Renal cortex interstitium (tissue), 15 donors: ENCODE measurements at places on chromosomes 13 and 19.

- DNase-seq = no peak
These were observed 591 bp downstream of the DOHH start for GRCh38 chr19:3499738-3500428.

DNA sequence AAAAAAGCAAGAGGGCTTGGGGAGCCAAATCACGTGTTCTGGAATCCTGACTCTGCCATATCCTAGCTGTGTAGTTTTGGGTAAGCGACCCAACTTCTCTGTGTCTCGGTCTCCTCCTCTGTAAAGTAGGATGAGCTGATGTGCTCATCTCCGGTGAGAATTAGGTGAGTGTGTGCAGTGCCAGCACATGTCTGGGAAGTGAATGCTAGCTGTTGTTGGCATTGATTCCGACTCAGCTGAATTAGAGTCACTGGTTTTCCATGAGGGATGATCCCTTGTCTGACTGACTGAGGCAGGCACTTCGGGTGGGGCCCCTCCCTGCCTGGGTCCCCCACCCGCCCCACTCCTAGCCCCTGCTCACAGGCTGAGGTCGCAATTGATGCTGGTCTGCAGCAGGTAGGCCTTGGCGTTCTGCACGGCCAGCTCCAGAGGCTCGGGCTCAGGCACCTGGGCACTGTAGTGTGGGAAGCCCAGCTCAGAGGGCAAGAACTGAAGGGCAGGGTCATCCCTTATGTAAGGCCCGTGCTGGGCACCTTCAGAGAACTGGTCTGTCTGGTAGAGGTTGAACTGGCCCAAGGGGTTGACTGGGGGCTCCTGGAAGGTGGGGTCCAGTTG lies 835 bp downstream of the RSPH6A start:
- DNase-seq = no peak

- DNase-seq = no peak
These were observed 4.9 kb upstream of the ZC3H13 start for GRCh38 chr13:46057256-46058015.

GRCh38 chr19:32971012-32971595 lies 654 bp downstream of the CEP89 start:
- no peak for DNase-seq

- DNase-seq = peak; percentile 75
These were observed 4.8 kb upstream of the ZNF253 start for GRCh38 chr19:19860756-19861390.

DNA sequence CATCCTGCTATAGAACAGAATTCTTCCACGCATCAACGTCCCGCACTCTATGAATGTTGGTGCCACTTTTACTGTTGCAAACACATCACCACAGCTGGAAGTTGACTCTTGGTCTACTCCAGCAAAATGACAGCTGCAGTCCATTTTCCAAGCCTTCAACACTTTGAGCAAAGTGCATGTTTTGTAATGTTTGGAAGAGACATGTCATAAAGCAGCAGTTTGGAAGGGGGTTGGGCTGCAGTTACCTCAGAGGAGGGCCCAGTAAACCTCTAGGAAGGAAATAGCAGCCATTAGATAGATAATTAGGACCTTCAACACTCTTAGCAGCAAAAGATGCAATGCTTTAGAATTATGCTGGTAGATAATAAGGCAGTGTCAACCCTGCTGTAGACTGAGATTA lies 323.6 kb downstream of the TDRD3 start:
- DNase-seq = no peak

GRCh38 chr19:3061182-3062161 lies 823 bp downstream of the TLE5 start:
- no peak for DNase-seq

DNA sequence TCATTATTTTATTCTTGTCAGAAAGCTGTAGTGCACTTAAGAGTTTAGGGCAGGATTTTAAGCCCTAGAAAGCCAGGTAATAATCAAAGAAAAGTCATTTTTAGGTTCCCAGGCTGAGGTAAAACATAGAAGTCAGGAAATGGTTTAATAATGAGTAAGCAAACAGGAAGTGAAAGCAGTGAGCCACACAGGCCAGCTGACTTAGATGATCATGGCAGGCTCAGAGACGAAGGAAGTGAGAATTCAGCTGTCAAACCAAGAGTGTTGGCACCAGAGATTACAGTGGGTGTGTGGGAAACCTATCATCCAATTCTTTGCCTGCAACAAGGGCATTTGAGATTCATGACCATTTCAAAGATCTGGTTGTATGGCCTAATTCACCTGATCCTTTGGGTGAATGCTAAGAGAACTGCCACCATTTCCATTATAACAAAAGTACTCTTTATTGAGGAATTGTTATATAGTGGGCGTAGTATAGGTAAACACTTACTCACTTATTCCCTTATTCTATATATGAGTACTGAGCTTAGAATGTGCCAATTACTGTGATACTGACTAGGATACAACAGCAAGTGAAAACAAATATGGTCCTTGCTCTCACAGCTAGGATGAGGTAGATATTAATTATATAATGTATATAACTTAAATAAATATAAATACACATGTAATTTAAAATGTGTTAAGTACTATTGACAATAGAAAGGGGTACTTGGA lies 103.7 kb upstream of the EDNRB start:
- no peak for DNase-seq

DNA sequence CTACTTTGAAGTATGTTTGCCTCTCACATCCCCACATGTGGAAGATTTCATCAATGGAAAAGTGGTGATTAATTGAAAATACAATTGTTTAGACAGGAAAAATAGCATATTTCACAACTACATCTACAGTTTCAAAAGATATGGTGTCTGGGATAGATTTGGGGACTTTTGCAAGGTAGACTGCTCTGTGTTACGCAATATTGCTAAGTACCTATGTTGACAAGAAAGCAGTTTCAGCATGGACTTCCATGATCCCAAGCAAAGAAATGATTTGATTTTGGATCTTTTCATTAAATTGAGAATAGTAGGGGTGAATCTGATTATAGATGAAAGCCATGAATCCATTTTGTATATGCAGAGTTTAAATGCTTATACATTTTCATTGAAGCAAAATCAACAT lies 10.5 kb downstream of the ZNF160 start:
- DNase-seq = no peak

GRCh38 chr13:33275916-33276315 lies 9.6 kb downstream of the STARD13 start:
- DNase-seq = no peak

- DNase-seq = no peak
These were observed 23.5 kb upstream of the SLC15A1 start for GRCh38 chr13:98775844-98776598.

GRCh38 chr19:32566246-32566830 lies 14.7 kb upstream of the PDCD5 start:
- DNase-seq = no peak

DNA sequence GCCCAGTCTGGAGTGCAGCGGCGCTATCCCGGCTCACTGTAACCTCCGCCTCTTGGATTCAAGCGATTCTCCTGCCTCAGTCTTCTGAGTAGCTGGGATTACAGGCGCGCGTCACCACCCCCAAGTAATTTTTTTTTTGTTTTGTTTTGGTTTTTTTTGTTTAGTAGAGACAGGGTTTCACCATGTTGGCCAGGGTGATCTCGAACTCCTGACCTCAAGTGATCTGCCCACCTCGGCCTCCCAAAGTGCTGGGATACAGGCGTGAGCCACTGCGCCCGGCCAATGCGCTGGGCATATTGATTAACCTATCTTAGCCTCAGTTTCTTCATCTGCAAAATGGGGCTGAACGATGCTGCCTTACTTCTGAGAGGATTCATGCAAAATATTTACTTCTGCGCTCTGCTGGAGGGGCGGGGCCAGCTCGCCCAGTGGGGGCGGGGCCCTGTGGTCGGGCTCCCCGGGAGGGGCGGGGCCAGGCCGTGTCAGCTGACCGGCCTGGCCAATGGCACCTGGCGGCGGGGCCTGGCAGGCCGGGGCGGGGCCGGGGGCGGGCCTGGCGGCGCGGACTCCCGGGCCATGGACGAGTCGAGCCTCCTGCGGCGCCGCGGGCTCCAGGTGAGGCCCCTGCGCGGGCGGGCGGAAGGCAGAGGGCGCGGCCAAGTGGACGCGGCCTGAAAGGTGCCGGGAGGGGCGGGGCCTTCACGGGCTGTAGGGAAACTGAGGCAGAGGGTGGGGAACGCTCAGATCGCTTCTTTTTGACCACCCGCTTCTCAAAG lies at the start of gene MAST3:
Gene MAST3, plus strand, starts transcription at position 562 of the 776 bp plus-strand sequence. Its CDS starts 15 bp downstream, at position 577.
- DNase-seq = no peak

DNA sequence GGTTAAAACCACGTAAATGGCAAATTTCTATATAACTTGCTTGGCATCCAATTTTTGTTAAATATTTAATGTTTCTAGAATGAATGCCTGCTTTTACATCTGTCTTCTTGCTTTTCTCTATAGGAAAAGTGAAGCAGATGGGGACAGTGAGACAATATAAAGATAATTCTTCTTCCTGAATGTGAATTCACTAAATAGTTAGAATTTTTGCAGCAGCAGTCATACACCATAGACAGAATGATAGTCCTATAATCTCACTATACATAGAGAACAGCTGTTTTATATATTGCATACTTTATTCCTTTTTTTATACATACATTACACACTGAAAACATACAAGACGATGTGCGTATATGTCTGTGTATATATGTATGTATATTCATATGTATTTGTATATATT lies 1127.3 kb downstream of the PCDH9 start:
- DNase-seq = no peak

DNA sequence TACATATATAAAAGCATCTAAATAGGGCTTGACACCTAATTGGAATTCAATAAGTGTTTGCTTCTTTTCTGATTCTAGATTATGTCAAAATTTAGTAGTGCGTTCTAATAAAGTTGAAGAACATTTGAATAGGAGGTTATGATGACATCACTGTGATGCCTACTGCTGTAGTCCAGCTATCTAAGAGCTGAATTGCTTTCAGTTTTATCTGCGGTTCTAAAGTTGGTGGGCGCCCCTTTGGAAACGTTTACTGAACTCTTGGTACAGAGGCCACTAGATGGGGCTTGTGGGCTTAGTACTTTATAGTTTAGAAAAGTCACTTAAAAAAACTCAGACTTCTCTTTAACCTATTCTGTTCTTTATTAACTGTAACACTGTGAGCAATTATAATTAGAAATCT lies 776.9 kb downstream of the GPC5 start:
- DNase-seq = peak; percentile 23

DNA sequence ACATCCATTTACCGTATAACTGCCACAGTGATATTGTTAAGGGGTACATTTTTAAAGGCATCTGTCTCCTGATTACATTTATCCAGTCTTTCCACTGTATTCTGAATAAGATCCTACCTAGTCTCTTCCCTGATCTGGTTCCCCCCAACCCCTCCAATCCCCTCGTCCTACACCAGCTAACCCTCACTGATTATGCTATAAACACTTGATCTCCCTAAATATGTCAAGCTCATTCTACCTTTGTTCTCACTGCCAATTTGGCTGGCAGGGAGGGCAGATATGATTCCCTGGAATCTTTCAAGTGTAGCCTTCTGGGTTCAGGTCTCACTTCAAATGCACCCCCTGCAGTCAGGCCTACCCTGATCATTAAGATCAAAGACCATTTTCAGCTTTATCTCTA lies 1379.8 kb upstream of the MIR17HG start:
- DNase-seq = no peak

GRCh38 chr13:73934215-73934641 lies 200.0 kb downstream of the KLF12 start:
- DNase-seq = no peak

DNA sequence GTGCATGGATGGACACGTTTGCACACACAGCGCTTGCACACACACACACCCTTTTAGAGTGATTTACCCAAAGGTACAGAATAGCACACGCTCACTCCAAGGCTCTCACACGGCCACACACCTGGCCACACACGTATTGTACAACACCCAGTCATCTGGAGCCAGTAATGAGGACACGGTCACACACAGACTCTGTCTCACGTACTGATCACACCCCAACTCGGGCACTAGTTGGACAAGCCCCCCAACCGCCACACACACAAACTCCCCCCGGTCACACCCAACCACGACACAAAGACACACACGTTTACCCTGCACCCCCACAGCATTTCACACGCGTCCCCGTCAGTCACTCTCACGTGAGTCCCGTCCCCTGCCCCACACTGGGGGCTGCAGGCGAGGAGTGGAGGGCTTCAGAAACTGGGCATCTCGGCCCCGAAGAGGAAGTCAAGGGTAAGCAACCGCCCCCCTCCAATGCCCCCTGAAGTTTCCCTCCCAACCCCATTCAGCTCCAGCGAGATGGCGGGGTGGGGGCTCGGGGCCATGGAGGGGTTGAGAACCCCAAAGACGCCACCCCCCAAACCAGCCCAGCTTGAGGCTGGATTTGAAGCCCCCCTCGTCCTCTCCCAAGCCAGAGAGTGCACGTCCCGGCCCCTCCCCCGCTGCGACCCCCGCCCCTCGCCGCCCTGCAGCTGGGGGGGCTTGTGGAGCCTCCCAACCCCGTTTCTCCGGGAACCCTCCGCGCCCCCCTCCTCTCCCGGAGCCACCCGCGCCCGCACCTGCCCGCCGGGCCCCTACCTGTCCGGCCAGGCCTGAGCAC lies 599 bp downstream of the OLFM2 start:
- DNase-seq = no peak

DNA sequence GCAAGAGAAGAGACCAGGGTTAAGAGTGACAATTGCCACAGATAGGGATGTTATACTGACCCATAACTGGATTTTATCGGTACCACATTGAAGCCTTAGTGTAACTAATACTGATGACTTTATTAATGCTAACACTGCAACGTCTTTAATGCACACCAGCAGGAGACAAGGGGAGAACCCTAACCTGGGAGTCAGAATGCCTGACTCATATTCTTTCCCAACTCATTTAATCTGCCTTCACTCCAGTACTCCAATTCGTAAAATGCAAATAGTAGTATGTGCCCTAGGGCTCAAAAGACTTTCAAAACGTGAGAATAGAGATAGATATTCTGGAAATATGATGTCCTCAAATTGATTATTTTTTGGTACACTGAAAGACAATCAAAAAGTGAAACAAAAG lies 62.4 kb downstream of the GPC6 start:
- no peak for DNase-seq

- DNase-seq = no peak
These were observed 169.9 kb downstream of the FLT1 start for GRCh38 chr13:28325022-28325421.

- DNase-seq = no peak
These were observed 3.8 kb downstream of the GRIK5 start for GRCh38 chr19:42066075-42066754.

DNA sequence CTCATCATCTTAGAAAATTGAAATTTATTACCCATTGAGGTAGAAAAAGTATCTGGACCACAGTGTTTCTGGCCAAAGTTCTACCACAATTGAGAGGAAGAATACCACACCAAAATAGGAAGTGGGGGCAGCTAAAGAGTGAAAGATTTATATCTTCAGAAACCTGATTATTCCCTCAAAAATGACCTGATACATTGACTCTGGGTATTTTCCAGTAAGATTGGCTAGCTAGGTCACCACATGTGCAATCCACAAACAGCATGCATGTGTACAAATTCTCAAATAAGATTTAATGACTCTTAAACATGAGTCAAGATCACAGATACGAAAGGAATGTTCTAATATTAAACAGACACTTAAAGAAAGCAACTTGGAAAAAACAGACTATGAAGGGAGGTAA lies 1516.2 kb upstream of the PCDH20 start:
- DNase-seq = no peak

DNA sequence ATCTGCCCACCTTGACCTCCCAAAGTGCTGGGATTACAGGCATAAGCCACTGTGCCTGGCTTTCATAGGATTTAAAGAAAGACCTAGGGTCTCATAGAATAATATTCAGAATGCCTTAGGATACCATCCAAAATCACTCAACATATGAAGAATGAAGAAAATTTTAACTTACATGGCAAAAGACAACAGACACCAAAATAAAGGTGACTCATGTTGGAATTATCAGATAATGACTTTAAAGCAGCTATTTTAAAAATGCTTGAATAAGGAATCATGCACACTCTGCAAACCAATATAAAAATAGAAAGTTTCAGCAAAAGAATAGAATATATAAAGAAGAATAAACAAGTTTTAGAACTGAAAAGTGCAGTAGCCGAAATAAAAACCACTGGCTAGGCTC lies 29.3 kb downstream of the ZNF566 start:
- DNase-seq = no peak
